ENCODE measurements at places on chromosomes 6 and 20.

DNA sequence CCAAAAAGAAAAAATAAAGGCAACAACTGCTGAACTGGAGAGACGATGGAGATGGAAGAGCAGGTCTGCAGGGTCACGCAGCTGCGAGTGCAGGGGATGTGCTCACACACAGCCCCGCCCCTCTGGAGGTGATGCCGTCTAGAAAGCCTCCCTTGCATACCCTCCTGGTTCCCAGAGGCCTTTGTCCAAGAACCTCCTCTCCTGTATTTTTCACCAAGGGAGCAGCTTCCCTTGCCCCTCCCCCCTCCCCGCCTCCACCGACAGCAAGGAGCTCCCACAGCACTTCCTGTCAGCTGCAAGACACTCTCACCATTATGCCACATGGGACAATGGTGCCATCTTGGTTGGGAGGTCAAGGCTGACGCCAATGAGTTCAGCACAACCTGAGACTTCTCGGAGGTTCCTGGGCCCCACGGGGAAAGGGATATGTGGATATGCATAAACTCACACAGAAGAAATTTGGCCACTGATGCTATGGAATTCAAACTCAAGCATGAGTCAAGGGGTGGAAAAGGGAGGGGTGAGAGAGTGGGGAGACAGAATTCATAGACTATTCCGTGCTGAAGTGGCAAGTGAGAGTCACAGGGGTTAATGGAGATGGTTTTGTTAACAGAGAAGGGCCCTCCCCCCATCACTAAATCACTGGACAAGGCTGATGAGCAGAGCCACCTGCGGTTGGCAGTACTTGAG lies 132.9 kb downstream of the SCML4 start:
- no peak for DNase-seq

DNA sequence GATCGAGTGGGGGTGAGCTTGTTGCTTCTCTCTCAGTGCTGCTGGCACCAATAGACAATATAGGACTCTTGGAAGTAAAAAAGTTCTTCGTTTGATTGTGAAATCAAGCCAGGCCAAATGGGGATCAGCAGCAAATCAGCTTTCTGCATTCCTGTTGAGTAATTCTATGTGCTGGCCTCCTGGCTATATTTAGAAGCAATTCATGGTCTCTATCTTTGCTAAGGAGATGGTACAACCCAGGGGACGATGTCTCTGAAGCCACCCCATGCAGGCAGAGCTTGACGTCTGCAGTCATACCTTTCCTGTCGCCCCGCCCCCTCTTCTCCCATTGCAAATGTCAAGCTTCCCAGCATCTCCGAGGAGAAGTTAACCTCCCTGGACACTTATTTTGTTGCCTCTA lies 199.1 kb downstream of the SCP2D1 start:
- DNase-seq: no peak

GRCh38 chr6:133814797-133815196 lies 74.1 kb upstream of the TCF21 start:
- no peak for DNase-seq

DNA sequence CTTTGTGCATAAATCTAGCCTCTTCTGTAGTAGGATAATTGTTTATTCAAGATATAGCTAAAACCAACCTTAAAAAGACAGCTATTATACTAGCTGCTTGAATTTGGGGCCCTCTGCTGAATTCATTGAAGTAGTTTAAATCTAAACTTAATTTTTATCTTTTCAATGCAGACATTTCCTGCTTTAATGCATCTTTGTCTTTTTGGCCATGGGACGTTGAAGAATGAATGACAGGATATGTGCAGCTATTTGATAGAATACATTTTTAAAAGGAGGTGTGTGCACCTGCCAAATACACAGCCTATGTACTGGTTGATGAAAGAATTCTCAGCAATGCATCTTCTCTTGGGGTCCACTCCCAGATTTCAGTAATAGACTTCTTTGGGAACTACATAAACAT lies 524.9 kb downstream of the PHF3 start:
- no peak for DNase-seq

DNA sequence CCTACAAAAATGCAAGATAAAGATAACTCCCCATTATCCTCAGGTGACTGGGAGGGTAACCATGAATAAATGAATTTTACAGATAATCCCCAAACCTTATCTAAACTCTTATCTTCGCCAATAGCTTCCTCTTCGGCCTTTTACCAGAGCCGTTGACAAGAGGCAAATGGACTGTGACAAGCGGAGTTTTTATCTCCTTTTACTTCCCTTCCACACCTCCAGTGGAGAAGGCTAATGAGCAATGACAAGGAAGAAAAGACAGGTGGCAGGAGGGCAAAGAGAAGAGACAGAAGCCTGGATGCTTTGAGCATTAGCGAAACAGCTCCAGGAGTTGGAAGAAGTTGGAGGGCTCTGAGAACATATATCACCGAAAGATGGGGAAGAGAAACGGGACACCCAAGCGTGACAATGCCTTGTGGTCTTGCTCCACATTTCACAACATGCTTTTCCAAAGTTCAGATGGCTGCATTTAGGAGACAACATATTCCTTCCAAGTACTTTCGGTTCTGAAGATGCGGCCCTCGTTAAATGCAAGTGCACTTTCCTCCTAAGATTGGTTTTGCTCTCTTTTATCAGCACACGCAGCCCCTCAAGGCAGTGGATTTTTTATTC lies 69.2 kb downstream of the PRDM1 start:
- DNase-seq: no peak

DNA sequence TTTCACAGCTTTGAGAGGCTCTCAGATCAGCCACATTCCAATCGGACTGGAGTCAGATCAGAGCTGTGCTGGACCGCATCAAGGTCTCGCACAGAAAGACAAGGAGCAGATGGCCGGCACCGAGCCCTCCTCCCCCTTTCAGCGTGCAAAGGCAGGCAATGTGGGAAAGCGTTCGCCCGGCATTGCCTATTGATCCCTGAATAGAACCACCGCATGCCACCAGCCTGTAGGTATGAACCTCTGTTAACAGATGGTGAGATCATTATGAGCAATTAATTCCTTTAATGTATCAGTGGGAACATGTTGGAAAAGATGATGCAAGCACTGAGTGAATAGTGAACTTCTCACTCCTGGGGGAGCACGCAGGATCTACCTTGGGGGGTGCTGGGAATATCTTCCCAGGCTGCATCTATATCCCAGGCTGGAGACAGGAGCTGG lies 117.5 kb upstream of the ID4 start:
- no peak for DNase-seq

DNA sequence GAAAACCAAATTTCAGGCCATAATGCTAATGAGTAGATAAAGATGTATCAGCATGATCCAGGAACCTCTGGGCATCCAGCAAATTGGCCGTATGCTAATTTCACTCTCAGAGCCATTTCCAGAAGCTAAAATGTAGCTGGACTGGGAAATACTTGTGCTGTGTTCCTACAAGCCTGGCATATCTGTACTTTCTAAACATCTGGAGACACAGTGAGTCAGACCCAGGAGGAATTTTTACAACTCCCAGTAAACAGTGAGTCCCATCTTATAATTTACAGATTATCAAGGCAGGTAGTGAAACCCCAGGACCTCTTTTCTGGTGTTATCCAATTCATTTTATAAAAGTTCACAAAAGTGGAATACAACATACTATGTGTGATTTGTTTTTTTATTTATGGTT lies 683.0 kb upstream of the ADGRB3 start:
- no peak for DNase-seq

Measured in T-helper 9 cell (primary cell).